HCEC 1CT (cell line): ENCODE measurements at places on chromosomes 13 and 19.
A peak's percentile ranks its signal among the peaks of the same experiment; 100 is the strongest.

DNA sequence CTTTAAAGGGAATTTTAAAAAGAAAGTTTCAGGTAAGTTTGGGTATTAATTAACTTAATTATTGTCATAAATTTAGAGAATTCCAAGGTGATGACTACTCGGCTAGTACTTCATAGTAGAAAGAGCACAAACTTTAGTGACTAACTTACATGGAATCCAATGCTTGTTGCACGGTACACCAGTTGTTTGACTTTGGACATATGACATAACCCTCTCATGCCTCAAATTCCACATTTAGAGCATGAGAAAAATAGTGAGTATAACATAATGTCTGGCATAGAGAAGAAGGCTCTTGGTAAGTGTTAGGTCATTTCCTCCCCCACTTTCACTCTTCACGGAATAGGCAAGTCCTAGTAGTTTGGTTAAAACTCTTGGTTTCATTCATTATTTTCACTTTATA lies 1249.4 kb upstream of the SLC10A2 start:
- DNase-seq = peak; percentile 6

DNA sequence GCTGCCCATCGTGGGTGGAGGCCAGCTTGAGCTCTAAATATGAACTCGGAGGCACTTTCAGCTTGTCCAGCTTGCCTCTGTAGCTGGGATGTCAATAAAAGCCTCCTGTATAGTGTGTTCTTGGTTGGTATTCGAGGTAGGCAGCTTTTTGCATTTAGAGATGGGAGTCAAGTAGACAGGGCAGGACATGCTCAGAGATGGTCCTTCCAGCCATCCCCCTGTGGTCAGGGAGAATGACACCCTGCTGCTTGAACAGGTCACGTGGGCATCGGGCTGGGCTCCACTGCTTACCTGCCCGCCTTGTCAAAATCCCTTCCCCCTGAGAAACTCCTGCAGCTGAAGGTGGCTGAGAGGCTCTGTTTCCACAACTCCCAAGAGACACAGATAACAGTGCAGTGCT lies 302.5 kb downstream of the ZNF536 start:
- no peak for DNase-seq

- no peak for DNase-seq
Measured at GRCh38 chr19:2869618-2870017, 2.5 kb downstream of the ZNF556 start.

- no peak for DNase-seq
Measured at GRCh38 chr13:113781571-113781970, 22.5 kb downstream of the TMEM255B start.

- DNase-seq = no peak
Measured at GRCh38 chr13:100680131-100680530, 5.5 kb upstream of the TMTC4 start.

- DNase-seq = no peak
Measured at GRCh38 chr19:34598217-34599155, 78.5 kb downstream of the SCGB2B2 start.

GRCh38 chr19:39659791-39660190 lies 4.1 kb downstream of the LGALS16 start:
- DNase-seq = no peak

GRCh38 chr13:105573136-105573535 lies 962.3 kb downstream of the EFNB2 start:
- no peak for DNase-seq

- no peak for DNase-seq
Measured at GRCh38 chr13:50927701-50928100, 18.1 kb downstream of the RNASEH2B start.

DNA sequence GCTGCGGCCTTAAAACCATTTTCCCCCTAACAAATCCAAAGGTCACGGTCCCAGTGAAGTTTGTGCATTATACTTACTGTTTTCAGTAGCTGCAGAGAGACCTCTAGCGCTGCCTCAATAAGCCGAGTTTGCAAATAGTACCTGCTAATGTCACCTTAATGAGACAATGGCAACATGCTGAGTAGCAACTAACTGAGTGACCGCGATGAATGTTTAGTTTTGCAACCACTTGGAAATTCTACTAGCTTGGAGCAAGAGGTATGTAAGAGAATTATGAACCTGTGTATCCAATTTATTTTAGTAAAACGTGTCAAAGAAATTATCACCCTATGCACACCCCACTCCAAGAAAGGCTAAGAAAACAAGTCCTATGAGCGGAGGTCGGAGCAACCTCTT lies 1.2 kb downstream of the KPNA3 start:
- peak; percentile 31 for DNase-seq

GRCh38 chr19:709965-710571 lies 1.3 kb downstream of the PALM start:
- no peak for DNase-seq

- no peak for DNase-seq
Measured at GRCh38 chr13:25887962-25888655, 163.7 kb downstream of the SHISA2 start.

- DNase-seq = peak; percentile 49
Measured at GRCh38 chr13:74136084-74136658, 2.0 kb upstream of the KLF12 start.

- DNase-seq = peak; percentile 50
Measured at GRCh38 chr19:1860042-1860775, 3.2 kb downstream of the KLF16 start.

GRCh38 chr19:55339105-55339888 lies at the start of gene KMT5C:
KMT5C (plus strand) TSS chr19:55339876; CDS start chr19:55341937, 2,061 bp downstream.
- peak; percentile 100 for DNase-seq

- no peak for DNase-seq
Measured at GRCh38 chr13:40101708-40102359, 446.4 kb downstream of the COG6 start.

DNA sequence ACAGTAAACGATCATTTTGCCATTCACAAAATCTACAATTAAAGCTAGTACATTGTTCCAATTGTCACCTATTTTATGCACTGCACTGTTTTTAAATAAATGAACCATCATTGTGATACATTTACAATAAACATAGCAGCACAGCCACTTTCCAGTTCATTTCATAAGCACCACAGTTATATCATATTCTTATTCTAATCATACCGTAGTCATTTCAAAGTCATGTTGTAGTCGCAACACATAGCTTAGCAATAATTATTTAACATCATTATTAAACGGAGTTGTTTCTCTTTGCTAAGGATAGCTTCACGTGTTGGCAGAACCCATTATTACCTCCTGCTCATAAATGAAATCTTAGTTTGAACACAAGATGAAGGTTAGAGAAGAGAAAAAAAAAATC lies 2.2 kb upstream of the PCDH9 start:
- DNase-seq = no peak

DNA sequence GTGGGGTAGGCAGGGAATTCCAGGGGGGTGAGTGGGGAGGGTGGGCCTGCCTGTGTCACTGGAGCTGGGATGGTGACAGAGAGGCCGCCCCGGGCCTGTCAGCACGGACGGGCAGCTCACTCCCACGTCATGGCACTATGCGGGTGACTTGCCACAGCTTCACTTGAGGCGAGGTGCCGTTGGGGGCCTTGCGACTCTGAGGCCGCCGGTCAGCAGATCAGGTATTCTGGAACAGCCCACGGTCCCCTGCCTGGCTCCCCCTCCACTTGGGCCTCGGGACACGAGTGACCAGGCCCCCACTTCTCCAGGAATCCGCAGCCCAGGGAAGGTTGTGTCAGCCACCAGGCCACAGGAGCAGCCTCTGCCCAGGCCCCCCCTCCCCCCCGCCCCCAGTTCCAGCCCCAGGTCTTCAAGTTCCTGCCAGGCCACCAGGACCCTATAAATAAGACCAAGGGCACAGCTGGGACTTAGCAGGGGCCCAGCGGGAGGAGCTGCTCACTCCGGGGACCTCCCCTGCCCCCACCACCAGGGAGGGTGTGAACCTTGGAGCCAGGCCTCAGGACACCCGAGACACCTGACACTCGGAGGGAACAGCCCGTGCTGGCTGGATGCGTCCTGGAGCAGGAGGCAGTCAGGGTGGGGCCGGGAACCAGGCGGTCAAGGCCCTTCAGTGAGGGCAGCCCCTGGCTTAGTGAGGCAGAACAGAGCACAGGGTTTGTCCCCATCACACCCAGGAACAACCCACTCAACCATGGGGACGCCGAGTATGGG lies 2.7 kb upstream of the MIDN start:
- DNase-seq = no peak

- peak; percentile 61 for DNase-seq
Measured at GRCh38 chr13:49436890-49437289, 7.0 kb downstream of the CAB39L start.

DNA sequence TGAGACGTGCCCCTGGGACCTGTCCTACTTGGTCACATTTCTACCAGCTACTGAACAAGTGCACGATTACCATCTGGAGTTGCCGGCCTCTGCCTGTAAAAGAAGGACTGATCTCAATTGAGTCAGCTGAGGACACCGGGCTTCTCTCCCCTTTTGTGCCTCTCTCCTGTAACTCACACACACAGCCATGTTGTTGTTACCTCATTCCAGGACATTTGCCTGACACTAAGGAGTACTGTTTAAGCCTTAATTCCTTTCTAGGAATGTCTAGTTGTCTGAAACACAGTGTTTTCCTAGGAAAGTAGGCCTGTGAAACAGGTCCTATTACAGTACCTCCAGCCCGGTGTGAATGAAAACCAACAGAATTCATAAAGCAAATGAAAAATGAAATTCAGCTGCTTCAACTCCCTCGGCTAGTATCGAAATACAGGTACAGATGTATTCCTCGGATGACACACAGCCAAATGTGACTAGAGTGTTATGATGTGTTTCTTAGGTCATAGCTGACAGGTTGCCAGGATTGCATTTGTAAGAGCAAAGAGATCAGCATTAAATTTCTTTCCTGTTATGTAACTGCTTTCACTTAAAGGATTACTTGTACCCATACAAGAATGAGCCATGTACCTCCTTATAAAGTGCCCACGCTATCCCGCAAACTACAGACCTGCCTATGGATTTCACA lies 152.0 kb upstream of the IRS2 start:
- DNase-seq = peak; percentile 92

DNA sequence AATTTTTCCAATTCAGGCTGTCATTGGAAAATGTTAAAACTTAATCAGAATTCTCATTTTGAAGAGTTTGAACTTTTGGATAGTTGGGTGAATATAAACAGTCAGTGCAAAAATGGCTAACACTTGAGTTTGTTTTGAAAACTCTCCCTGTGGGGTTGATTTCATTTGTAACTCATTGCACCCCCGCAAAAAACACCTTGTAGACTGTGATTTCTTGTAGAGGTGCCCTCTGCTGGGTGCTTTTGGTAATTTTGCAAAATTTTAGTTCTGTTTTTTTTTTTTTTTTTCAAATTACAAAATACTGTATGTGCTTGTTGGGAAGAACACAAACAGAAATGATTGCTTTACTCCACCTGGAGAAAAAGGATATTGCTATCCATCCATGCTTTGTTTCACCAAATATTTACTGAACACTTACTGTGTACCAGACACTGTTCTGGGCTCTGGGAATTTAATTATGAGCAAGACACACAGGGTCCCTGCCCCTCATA lies 28.2 kb upstream of the GPI start:
- DNase-seq = peak; percentile 41

GRCh38 chr19:55321466-55322137 lies 3.5 kb downstream of the TMEM150B start:
- DNase-seq = no peak

DNA sequence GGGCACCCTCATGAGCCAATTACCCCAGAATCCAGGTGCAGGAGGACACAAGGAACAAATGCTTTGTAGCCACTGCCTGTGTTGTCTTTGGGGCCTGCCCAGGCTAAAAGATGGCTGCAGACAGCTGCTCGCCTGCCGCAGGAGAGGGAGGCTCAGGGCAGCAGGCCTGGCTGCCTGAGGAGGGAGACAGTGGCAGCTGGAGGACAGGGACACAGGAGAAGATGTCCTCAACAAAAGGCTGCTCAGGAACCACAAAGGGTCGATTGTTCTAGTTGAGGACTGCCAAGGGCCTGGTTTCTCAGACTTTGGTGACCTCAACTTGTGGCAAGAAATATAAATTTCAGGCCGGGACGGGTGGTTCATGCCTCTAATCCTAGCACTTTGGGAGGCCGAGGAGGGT lies 7.6 kb downstream of the SIRT2 start:
- DNase-seq = no peak

- no peak for DNase-seq
Measured at GRCh38 chr13:48797761-48798160, 144.0 kb downstream of the CYSLTR2 start.

- no peak for DNase-seq
Measured at GRCh38 chr13:96667294-96668018, 326.8 kb downstream of the OXGR1 start.

DNA sequence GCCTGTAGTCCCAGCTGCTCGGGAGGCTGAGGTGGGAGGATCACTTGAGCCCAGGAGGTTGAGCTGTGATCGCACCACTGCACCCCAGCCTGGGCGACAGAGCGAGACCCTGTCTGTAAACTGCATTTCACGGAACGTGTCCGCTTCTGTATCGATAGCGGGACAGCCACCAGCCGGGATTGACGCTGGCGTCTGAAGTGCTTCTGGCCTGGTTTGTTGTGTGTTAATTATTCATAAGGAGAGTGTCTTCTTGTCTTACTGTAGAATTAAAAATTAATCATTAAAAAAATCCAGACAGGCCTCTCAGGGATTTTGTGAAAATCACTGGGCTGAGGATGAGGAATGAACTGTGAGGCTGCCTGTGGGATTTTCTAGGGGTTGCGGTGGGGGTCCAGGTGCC lies 16.2 kb upstream of the MISP start:
- no peak for DNase-seq

GRCh38 chr19:2616741-2617392 lies 85.6 kb downstream of the GNG7 start:
- no peak for DNase-seq

GRCh38 chr13:102814025-102814607 lies 15.2 kb downstream of the BIVM start:
- DNase-seq = no peak

GRCh38 chr19:47398707-47399597 lies 20.4 kb downstream of the MEIS3 start:
- no peak for DNase-seq

DNA sequence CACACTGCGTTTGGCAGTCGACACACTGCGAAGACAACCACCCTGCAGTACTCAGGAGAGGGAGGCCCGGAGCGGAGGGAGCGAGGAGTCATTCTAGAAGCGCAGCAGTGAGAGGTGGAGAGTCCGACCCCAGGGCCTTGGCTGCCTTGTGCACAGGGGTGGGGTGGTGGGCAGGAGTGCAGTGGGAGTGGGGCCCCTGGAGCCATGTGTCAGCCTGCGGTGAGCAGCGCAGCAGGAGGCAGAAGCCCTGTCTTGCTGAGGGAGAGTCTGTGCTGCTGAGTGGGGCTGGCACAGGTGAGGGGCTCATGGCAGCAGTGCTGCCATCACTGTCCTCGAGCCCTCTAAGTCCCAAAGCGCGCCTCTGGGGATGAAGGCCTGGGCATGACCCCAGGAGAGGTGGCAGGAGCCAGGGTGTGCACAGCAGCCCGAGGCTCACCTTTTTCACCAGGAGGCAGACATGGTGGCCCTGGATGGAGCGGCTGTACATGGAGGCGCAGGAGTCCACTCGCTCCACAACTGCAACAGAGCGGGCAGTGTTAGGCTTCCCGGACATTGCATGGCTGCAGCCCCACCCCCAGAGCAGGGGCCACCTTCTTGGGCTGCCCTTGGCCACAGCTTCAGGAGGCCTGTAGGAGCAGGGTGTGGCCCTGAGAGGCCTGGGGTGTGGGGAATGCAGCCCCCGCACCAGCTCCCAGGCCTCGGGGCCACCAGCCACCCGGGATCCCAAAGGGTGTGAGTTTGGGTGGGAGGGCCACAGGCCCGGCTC lies 11.7 kb downstream of the IZUMO4 start:
- DNase-seq = no peak
